ENCODE measurements at places on chromosomes 16 and 17.

DNA sequence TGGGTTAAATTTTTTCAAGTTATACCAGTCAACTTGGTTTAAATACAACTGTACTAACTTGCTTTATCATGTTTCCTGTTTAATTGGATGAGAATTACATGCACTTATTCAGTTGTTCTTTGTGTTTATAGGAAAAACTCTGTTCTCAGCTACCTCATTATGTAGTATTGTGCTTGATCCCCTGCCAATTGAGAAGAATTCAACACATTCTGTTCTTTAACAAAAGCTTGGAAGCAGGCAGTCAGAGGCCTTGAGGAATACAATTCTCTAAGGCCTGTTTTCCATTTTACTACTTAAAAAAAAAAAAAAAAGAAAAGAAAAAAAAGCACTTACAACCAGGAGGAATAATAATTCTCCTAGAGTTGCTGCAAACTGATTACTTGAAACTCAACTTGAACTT, 60.6 kb upstream of the CMIP start:
- no peak for DNase-seq

DNA sequence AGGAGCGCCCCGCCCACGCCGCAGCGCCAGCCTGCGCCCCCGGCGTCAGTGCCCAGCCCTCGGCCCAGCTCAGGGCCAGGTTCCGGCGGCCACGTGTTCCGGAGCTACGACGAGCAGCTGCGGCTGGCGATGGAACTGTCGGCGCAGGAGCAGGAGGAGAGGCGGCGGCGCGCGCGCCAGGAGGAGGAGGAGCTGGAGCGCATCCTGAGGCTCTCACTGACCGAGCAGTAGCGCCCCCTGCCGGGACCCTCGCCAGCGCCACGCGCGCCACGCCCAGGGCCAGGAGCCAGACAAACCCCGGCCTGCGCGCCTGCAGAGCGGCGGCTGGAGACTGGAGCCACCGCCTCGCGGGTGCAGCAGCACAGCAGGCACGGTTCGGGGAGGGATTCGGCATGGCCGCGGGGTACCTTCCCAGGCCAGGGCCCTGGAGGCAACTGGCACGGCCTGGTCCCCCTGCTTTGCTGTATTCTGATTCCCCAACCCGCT, 9.3 kb downstream of the CORO6 start:
- peak; percentile 77 for DNase-seq

- DNase-seq, result no peak
Measured at GRCh38 chr17:75895370-75896155, 1.2 kb downstream of the TRIM65 start.

DNA sequence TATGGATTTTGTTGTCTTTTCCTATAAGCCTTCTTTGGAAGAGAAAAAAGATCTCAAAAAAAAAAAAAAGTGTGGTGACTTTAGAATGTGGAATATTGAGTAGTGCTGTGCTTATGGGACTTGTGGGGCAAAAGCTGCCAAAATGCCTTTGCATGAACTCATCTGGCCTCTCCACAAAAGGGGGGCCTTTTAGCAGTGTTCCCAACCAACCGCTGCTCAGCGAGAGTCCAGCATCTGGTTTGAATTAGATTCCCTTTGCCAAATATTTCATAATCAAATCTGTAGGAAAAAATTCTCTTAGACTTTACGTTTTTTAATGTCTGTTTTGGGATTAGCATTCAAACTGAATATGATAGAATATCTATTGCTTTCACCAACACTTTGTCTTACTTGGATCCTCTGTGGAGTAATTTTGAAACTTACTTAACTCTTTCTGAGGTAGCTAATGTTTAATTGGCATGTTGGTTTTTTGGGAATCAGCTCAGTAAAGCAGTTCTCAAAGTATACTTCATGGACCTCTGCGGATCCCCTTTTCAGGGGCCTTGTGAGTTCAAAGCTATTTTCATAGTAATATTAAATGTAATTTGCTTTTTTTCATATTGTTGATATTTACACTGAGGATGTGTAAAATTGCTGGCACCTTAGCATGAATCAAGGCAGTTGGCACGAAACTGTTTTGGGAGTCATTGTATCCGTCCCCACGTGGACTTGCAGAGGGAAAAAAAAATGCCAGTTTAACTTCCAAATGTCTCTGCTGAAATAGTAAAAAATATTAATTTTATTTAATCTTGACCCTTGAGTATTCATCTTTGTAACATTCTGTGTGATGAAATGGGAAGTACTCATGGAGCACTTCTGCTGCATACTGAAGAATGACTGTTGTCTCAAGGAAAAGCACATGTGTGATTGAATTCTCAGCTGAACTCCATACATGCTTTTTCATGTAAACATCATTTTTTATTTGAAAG, 34.7 kb upstream of the VPS4A start:
- no peak for DNase-seq

- DNase-seq, result no peak
Measured at GRCh38 chr17:29049541-29050145, 6.7 kb downstream of the PIPOX start.

DNA sequence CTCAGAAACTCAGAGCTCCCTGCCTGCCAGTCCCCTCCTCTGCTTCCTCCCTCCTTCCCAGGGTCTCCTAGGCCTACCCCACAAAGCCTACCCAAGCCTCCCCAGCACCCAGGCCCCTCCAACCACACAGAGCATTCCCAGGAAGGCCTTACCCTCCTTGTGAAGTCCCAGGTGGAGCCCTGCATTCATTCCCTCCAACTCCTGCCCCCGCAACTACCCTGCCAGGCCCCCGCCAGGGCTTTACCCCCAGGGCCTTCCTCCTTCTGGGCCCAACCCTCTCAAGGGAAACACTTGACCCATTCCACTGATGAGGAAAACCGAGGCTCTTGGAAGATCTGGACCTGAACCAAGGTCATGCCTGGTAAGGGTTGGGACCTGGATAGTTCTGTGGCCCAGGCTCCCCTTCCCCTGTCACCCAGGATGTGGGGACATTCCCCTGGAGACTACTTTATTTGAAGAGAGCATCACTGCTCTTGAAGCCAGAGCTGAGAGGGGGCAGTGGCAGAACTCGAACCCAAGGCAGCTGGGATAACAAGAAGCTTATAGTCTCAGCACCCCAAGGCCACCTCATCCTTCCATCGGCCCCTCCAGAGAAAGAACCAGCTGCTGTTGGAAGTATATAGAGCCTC, 12.5 kb downstream of the PLLP start:
- DNase-seq, result no peak

GRCh38 chr16:84570739-84571403, 47.0 kb downstream of the COTL1 start:
- no peak for DNase-seq

GRCh38 chr17:45729294-45729907, 54.7 kb upstream of the CRHR1 start:
- no peak for DNase-seq

DNA sequence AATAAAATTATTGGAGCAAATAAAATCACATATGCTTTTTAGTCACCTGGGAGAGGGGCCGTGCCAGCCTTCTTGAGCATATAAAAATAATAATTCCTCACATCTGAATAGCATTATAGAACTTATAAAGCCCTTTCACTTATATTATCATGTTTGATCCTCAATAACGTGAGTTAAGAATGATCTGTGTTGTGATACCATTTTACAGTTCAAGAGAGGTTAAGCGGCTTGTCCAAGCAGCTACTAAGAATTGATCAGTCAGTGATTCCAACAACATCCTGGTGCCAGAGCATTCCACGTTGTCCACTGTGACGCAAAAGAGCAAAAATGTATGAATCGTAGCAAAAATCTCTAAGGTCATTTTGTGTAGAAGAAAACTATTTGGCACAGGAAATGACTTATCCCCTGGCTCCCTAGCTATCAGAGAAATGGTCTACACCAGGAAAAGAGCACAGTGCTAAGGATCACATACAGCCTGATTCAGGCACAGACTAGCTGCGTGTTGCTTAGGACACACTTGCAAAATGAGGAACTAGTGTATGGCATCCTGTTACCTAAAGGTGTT, 33.0 kb downstream of the ANKFN1 start:
- no peak for DNase-seq

- no peak for DNase-seq
Measured at GRCh38 chr16:53457670-53458069, 23.4 kb downstream of the RBL2 start.

- no peak for DNase-seq
Measured at GRCh38 chr17:45948498-45948880, 50.6 kb upstream of the STH start.

DNA sequence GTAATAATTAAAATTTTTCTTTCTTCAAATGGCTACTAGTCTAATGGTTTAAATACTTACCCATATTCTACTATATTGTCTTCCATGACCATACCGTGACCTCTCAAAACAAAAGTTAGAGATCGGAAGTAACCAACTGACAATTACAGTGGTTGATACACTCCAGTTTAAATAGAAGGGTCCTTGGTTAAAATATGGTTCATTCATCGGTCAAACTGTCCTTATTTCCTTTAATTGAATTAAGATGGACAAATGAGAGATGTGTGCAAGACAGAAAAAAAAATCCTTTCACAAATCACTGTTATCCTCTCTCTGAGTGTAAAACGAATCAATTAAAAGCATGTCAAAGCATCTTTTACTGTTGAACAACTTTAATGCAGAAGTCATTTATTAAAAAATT, 214.3 kb upstream of the TBX2 start:
- no peak for DNase-seq

- no peak for DNase-seq
Measured at GRCh38 chr17:60665602-60666001, 12.0 kb upstream of the BCAS3 start.

GRCh38 chr16:58884141-58884540, 150.0 kb upstream of the GOT2 start:
- DNase-seq, result no peak

- no peak for DNase-seq
Measured at GRCh38 chr17:73437826-73438225, 126.0 kb upstream of the CDC42EP4 start.

- DNase-seq, result no peak
Measured at GRCh38 chr16:73724503-73724902, 572.1 kb upstream of the PSMD7 start.

DNA sequence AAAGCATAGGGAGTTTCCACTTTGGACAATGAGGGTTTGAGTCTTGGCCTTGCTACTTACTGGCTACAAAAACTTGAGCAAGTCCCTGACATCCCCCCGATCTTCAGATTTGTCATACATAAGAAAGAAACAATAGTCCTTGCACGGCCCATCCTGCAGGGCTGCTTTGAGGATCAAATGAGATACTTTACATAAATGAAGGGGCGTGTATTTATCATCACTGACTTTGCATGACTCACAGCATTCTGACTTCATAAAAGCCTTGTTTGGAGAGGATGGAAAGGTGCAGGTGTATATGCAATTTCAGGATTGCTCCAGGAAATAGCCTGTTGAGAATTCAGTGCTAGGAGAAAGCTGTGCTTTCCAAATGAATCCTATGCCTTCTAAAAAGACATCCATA, 465.0 kb upstream of the MAF start:
- DNase-seq, result peak; percentile 59

DNA sequence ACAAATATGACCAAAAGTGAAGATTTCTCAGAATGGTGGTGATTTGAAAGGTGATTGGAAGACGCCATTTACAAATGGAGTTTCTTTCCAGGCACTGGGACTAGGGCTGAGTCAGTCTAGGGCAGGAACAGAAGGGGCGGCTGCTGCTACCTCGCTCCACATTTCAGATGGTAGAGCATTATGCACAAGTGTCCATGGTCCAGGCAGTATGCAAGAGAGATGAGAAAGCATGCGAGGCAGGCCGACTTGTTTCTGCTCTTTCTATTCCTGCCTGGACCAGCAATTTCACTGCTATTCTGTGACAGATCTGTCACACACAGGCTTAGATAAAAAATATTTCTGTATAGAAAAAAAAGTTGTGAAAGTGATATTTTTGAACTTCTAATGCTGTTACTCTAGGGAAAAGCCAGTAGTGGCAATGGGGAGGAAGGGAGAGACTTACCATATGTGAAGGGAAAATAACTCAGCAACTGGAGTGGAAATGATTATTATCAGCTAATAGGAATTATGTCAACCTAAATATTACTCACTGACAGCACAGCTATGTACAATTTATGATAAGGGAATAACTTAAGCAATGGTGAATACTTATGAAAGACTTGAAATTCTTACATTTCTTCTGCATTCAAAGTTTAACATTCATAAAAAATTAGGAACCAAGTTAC, 134.7 kb upstream of the NETO2 start:
- DNase-seq, result no peak

- peak; percentile 98 for DNase-seq
Measured at GRCh38 chr17:59845595-59846393, 46.9 kb downstream of the TUBD1 start.

DNA sequence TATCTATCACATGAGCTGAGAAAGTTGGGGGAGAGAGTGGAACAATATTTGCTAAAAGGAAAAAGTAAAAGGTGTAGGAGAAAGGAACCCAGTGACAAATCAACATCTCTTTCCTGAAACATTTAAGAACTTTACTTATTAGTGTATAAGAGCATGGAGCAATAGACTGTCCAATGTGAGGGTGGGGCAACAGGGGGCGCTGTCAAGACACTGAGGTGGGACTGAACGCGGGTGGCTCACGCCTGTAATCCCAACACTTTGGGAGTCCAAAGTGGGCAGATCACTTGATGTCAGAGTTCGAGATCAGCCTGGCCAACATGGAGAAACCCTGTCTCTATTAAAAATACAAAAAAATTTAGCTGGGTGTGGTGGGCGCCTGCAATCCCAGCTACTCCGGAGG, 21.2 kb downstream of the PCTP start:
- DNase-seq, result no peak

DNA sequence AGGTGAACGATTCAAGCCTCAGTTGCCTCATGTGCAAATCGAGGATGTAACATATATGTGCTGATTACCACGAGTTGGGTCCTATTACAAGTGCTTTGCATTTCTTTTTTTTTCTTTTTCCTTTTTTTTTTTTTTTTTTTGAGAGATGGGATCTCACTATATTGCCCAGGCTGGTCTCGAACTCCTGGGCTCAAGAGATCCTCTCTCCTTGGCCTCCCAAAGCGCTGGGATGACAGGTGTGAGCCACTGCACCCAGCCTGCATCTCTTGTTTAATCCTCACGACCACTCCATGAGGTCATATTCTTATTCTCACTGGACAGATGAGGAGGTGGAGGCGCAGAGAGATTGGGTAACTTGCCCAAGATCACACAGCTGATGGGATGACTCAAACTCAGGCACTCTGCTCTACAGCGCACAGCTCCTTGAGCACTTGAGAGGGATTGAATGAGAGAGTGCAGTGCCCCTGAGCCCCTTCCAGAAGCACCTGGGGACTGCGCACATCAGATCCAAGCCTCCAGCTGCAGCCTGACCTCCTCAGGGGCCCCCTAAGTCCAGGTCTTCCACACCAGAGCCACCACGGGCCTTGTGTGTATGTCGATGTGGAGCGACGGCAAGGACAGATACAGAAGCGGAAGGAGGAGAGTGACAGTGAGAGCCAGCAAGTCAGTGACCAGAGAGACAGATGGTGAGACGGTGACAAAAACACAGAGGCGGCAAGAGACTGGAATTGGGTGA, 4.9 kb downstream of the STX1B start:
- DNase-seq, result no peak

GRCh38 chr16:50151322-50151721, 1.8 kb upstream of the TENT4B start:
- no peak for DNase-seq

All from foreskin keratinocyte (primary cell).